ENCODE measurements at places on chromosomes 11 and 22. TPM values are rescaled to one million over a fixed set of nuclear protein-coding genes. Genes with fewer than 3 reads are reported as not detected.

- H3K27me3 ChIP-seq = no peaks in the 10 kb centered on the region
- H3K4me3 ChIP-seq = no peak overlapping the region
- no peak overlapping the region for H3K27ac ChIP-seq
Observed at GRCh38 chr11:127075758-127076157, 75.2 kb upstream of the KIRREL3 start.

DNA sequence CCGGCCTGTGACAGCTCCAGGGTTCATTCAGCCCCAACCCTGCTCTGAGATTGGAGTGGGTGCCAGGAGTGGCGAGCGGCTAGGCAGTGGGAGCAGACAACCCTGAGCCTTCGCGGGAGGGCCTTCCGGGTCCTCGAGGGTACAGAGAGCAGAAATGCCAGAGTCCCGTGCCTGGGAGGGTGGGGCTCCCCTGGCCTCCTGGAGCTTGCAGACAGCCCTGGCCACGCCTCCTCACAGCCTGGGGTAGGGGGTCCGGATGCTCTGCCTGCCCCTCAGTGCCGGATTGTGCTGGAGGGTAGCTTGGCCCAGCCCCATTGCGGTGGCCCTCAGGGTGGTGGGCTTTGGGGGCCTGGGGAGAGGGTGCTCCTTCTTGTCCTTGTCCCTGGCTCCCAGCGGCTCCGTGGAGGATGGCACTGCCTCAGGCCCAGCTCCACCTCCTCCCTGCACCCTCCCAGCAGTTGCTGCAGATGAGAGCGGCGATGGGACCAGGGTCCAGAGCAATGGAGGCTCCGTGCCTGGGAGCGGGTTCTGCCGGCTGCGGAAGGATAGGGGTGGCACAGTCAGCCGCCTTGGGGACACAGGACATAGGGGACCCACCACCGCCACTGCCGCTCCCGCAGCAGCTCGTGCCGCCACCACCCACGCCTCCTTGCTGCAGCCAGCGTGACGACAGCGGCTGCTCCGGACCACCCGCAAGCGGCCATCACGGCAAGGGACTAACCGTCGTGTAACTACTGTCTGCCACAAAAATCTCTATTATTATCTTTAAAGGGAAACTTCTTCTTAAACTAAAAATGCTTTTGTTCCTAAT, 34.9 kb upstream of the OR10G7 start:
- peak overlapping the region; percentile 46 for H3K4me3 ChIP-seq
- no peaks in the 10 kb centered on the region for H3K4me1 ChIP-seq
- no peak overlapping the region for H3K27ac ChIP-seq

DNA sequence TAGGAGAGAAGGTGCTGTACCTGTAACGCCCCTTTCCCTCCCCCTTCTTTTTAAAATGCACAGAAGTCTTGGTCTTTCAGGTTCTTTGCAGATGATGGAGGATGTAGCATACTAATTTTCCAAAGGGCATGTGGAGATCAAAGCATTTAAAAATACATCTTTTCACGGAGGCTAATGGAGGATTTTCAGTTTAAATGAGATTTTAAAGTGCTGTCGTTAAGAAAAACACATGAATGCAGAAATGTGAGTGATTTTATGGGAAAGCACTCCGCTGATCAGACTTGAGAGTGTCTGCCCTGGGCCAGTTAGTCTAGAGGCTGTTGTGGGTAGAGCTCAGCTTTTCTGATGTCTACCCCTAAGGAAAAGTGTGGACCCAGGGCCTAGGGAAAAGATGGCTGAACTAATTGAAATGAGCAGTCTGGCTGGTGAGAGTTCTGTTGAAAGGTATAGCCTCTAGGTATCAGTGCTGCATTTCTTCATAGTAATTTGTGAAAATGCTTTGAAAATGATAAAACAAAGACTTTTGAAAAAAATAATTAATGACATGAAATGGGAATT, 2.5 kb downstream of the AMOTL1 start:
- H3K4me3 ChIP-seq = no peak overlapping the region
- no peaks in the 10 kb centered on the region for H3K36me3 ChIP-seq
- H3K4me1 ChIP-seq = no peaks in the 10 kb centered on the region
- DNase-seq = no peak
- H3K27ac ChIP-seq = no peak overlapping the region

GRCh38 chr11:68689737-68690625, 5.6 kb downstream of the GAL start:
- no peak overlapping the region for H3K4me3 ChIP-seq
- no peaks in the 10 kb centered on the region for H3K36me3 ChIP-seq
- no peak overlapping the region for H3K27ac ChIP-seq

- H3K27ac ChIP-seq = no peak overlapping the region
- no peak overlapping the region for H3K4me3 ChIP-seq
- H3K27me3 ChIP-seq = no peaks in the 10 kb centered on the region
- H3K4me1 ChIP-seq = no peaks in the 10 kb centered on the region
Observed at GRCh38 chr11:128809128-128809527, 58.0 kb downstream of the KCNJ1 start.

The SOX6 gene
- 2.1 TPM for total RNA-seq

The LRP5 gene
- total RNA-seq = 81.0 TPM

The CNTF gene
- 2.1 TPM for total RNA-seq
